ENCODE measurements at places on chromosomes 4 and X.

DNA sequence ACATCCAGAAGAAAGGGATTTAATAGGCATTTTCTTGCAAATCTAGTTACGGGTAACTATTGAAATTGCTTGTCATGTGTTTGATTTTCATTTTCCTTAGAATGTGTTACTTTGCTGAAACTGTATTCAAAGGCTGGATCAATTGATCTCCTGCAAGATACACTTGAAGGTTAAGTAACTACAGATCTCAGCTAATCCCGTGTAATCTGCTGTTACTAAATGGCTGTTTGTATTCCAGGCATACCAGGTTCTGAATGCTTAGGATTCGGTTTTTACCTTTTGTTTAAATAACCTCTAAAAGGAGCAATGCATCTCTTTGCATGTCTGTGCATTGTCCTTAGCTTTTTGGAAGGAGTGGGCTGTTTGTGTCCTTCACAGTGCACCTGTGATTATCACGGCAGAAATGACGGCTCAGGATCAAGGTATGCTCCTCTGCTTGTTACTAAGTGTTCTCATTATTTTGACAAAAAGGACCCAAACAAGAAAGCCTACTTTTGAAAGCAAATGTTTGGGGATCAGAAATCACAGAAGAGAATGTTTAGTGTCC lies at the start of gene LRIT3:
LRIT3 (plus strand) TSS at position 212 of the 547 bp plus-strand sequence; CDS start at position 307, 95 bp downstream.
- no peak for DNase-seq

GRCh38 chrX:79081895-79082512 lies 62.5 kb upstream of the GPR174 start:
- DNase-seq: peak; percentile 29

GRCh38 chr4:111985426-111985825 lies 159.8 kb upstream of the FAM241A start:
- no peak for DNase-seq

DNA sequence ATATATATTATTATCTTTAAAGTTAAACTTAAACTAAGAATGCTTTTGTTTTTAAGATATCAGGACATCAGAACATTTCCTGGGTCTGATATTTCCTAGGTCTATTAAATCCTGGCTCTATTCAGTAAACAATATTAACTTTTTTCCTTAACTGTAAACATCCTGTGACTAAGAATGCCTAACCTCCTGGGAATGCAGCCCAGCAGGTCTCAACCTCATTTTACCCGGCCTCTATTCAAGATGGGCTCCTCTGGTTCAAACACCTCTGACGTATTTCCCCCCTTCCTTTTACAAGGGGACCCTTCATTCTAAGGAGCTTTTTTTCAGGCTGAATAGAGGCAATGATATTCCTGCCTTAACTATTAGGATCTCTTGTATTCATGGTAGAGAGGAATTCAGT lies 35.8 kb upstream of the DYNLT3 start:
- DNase-seq: no peak

DNA sequence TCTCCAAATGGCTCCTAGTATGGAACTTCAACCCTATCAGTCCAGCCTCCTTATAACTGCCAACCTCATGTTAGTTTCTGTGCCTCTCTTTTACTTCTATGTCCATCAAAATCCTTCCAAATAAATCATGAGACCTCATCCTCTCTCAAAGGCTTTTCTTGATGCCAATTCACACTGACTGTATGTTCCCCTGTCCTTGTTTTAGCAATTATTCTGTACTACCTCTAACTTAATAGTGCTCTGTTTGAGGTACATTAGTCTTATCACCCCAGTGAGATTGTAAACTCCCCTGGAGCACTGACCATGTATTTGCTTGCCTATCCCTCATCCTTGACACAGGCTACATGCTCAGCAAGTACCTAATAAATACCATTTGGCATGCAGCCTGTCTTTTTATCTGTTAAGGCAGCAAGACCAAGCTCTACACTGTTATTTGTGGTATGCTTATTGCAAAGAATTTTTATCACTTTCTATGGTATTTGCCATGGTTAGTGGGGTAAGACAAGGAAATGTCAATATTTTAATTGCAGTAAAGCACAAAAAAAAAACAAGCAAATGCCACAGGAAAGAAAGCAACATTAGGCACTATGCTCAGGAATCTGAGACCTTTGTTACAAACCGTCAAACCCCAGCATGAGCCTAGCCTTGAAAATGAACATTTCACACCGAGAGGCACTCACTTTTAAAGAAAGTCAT lies 119.2 kb downstream of the SMARCA1 start:
- DNase-seq: no peak

- DNase-seq: no peak
Observed at GRCh38 chr4:97656044-97656720, 487.1 kb downstream of the STPG2 start.

Data from activated T-cell treated with anti-CD3 and anti-CD28 coated beads for 4 hours (primary cell).